ENCODE measurements at places on chromosomes 2 and 18. TPM values are rescaled to one million over a fixed set of nuclear protein-coding genes. Genes with fewer than 3 reads are reported as not detected.

Gene RGPD4
- total RNA-seq = not detected

Gene NT5DC4
- not detected for total RNA-seq

DNA sequence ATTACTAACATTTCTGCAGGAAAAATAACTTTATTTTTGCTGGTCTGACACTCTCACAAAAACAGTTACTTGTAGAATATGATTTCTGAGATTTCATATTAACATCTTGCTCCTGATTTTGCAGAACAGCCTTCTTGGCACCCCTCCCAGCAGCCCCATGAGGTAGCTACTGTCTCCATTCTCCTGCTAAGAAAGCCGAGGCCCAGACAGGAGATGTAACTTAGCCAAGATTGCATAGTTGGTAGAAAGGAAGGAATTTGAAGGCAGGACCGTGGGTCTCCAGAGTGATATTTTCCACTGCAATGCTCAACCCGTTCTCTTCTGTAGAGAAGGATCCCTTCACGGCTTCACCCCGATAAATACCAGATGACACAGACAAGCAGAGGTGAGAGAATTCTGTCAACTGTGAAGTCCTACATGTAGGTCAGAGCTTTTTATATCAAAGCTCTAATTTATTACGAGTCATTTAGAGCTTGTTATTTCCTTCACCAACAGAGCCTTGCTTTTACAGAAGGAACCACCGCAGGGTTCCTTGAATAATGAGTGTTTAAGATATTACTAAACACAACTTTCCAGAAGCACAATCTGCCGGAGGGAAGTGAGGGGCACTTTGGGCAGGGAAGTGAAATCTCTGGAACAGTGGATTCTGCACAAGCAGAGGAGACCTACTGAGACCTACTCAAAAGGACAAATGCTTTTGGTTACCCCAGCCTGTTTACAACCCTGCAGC is 48.0 kb upstream of the MYCN start:
- no peaks in the 10 kb centered on the region for H3K36me3 ChIP-seq
- no peak overlapping the region for H3K4me3 ChIP-seq
- DNase-seq = no peak
- H3K4me1 ChIP-seq = peaks cover 20% of the 10 kb centered on the region
- peaks cover 18% of the 10 kb centered on the region for H3K27me3 ChIP-seq
- no peak overlapping the region for H3K27ac ChIP-seq

Gene TFCP2L1
- total RNA-seq = 0.78 TPM

DNA sequence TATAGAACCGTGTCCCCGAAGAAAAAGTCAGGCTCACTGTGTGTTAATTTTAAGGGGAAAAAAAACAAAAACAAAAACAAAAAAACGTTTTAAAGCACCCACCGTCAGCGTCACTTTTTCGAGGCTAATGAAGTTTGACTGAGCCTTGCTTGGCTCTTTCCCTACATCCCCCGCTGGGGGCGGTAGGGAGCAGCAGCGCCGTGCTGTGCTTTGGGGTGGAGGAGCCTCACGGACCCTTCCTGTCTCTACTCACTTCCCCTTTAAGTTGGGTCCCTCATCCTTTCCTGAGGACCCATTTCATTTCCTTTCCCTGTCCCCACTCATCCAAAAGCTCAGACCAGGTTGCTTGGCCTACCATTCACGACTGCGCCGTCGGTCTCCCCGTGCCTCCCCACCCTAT is 82.8 kb upstream of the RPL31 start:
- no peaks in the 10 kb centered on the region for H3K36me3 ChIP-seq
- no peak for DNase-seq
- peaks cover under 1% of the 10 kb centered on the region for H3K4me1 ChIP-seq
- no peak overlapping the region for H3K4me3 ChIP-seq
- H3K27me3 ChIP-seq = peaks cover 9% of the 10 kb centered on the region
- H3K27ac ChIP-seq = no peak overlapping the region

DNA sequence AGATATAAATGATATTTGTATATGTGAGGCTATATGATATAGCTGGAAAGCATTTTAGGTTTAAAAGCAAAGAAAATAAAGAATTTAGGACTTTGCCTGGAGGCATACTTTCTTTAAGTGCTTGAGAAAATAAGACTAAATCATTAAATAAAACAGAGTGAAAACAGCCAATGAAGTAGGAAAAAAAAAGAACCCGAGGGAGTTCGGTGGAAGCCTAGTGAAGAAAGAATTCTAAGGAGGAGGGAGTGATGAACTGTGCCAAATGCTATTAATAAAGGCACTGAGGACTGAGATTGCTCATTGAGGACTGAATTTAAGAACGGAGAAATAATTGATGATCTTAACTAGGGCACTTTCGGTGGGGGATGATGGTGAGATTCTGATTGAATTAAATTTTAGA is 573.5 kb downstream of the DSC3 start:
- peaks cover 2% of the 10 kb centered on the region for H3K4me1 ChIP-seq
- H3K27me3 ChIP-seq = no peaks in the 10 kb centered on the region
- H3K36me3 ChIP-seq = no peaks in the 10 kb centered on the region
- no peak for DNase-seq

Gene HRH4
- total RNA-seq = not detected

Gene INHBB
- 0.16 TPM for total RNA-seq

Gene GRB14
- 46.3 TPM for total RNA-seq

DNA sequence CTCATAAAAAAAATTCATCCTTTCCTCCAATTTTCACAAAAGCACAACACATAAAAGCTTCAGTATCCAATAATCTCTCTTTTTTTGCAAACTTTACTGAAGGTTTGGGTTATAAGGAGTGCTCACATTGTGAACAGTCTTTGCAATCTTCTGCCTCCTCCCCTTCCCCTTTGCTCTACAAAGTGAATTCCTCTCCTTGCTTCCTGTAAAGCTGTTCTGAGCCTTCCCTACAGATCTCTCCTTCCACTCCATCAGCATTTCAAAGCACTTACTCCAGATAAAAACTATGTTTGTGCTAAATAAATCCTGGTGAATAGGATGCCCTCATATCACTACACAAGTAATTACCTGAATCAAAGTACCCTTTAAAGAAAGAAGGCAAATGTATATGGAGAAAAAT is 4.6 kb upstream of the PDK1 start:
- peaks cover 23% of the 10 kb centered on the region for H3K27me3 ChIP-seq
- H3K36me3 ChIP-seq = no peaks in the 10 kb centered on the region
- DNase-seq = no peak
- H3K4me3 ChIP-seq = no peak overlapping the region

- no peak for DNase-seq
- no peaks in the 10 kb centered on the region for H3K27me3 ChIP-seq
- H3K27ac ChIP-seq = no peak overlapping the region
- no peak overlapping the region for H3K4me3 ChIP-seq
- no peaks in the 10 kb centered on the region for H3K4me1 ChIP-seq
- H3K36me3 ChIP-seq = no peaks in the 10 kb centered on the region
Measured at GRCh38 chr18:53411511-53411910, 813.0 kb downstream of the MBD2 start.

GRCh38 chr18:10860382-10860781 is 289.0 kb downstream of the PIEZO2 start:
- peaks cover 3% of the 10 kb centered on the region for H3K4me1 ChIP-seq
- no peak for DNase-seq
- no peak overlapping the region for H3K4me3 ChIP-seq

Gene NFE2L2
- total RNA-seq = 58.7 TPM

DNA sequence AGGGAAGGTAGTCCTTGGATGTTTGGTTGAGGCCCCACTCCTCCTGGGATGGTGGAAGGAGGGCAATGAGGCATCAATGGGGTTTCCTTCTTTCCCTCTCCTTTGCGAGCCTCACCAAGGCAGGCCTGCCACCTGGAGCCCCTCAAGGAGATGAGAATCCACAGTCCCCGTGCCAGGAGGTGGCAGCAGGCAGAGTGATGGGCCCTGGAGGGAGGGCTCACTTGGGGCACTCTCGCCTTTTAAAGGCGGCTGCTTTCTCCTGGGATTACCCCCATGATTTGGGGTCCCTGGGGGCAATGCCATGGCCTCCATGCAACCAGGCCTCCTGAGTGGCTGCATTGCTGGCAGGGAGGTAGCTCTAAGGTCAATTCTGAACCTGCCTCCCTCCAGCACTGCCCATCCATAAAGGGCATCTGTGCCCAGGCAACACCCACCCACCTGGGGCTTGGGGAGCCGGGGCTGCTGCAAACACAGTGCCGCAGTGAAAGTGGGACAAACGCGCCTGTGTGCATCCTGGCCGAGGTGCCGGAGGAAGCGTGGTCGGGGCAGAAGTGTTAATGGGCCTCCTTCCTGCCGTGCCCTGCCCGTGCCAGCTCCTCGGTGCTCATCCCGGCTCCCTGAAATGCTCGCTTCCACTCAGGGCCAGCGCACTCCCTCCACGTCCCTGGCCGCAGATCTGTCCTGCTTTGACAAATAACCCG is 55.9 kb downstream of the ZFP36L2 start:
- H3K27me3 ChIP-seq = no peaks in the 10 kb centered on the region
- peaks cover 38% of the 10 kb centered on the region for H3K4me1 ChIP-seq
- H3K4me3 ChIP-seq = no peak overlapping the region
- no peaks in the 10 kb centered on the region for H3K36me3 ChIP-seq

- no peaks in the 10 kb centered on the region for H3K27me3 ChIP-seq
- H3K4me3 ChIP-seq = no peak overlapping the region
- peaks cover 3% of the 10 kb centered on the region for H3K36me3 ChIP-seq
- DNase-seq = no peak
- peaks cover 14% of the 10 kb centered on the region for H3K4me1 ChIP-seq
- no peak overlapping the region for H3K27ac ChIP-seq
Measured at GRCh38 chr18:54387631-54388030, 29.9 kb downstream of the C18orf54 start.

DNA sequence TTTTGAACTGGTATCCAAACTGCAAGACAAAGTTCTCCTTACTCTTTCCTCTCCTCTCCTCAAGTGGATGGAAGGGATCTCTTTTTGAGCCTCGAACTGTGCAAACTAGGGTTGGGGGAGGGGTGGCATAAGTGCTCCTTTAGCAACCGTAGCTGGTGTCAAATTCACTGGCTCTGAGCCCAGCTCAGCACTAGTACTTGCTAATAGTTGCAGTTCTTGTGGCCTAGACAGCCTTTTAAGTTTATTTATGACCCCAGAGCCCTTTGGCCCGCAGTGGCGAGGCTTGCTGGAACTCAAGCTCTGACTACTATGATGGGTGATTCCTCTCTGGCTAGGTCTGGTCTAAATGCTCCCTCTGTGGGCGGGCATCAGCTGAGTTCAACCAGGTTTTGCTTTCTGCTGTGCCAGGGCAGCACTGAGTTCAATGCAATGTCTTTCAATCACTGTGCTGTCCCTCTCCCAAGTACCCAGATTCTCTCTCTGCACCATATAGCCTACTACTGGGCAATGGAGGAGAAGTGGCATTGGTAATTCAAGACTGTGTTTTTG is 528.4 kb upstream of the SYT4 start:
- no peak for DNase-seq
- no peak overlapping the region for H3K27ac ChIP-seq
- H3K27me3 ChIP-seq = no peaks in the 10 kb centered on the region
- H3K4me1 ChIP-seq = no peaks in the 10 kb centered on the region

- H3K4me1 ChIP-seq = peaks cover 2% of the 10 kb centered on the region
- no peak for DNase-seq
- H3K36me3 ChIP-seq = no peaks in the 10 kb centered on the region
Measured at GRCh38 chr18:40878371-40878770, 1076.7 kb upstream of the PIK3C3 start.

GRCh38 chr2:216559625-216560156 is 61.0 kb downstream of the RPL37A start:
- DNase-seq = no peak
- H3K36me3 ChIP-seq = no peaks in the 10 kb centered on the region
- H3K27me3 ChIP-seq = peaks cover 8% of the 10 kb centered on the region
- H3K4me1 ChIP-seq = peaks cover 1% of the 10 kb centered on the region
- H3K27ac ChIP-seq = no peak overlapping the region

Measured in progenitor cell of endocrine pancreas (in vitro differentiated cells).